ENCODE measurements at places on chromosomes 1 and 21. TPM values are rescaled to one million over a fixed set of nuclear protein-coding genes. Genes with fewer than 3 reads are reported as not detected.

Gene S100A5
- not detected for total RNA-seq

Gene CNR2
- not detected for total RNA-seq

Gene CD52
- not detected for total RNA-seq

Gene SLC25A34
- 0.05 TPM for total RNA-seq

Gene CTSS
- total RNA-seq: 80.2 TPM

Gene ANXA9
- total RNA-seq: not detected

Data from mammary microvascular endothelial cell (primary cell).